ENCODE measurements at places on chromosomes 7 and 10.

GRCh38 chr7:50603287-50603686 is 38.1 kb upstream of the DDC start:
- no peak for DNase-seq

DNA sequence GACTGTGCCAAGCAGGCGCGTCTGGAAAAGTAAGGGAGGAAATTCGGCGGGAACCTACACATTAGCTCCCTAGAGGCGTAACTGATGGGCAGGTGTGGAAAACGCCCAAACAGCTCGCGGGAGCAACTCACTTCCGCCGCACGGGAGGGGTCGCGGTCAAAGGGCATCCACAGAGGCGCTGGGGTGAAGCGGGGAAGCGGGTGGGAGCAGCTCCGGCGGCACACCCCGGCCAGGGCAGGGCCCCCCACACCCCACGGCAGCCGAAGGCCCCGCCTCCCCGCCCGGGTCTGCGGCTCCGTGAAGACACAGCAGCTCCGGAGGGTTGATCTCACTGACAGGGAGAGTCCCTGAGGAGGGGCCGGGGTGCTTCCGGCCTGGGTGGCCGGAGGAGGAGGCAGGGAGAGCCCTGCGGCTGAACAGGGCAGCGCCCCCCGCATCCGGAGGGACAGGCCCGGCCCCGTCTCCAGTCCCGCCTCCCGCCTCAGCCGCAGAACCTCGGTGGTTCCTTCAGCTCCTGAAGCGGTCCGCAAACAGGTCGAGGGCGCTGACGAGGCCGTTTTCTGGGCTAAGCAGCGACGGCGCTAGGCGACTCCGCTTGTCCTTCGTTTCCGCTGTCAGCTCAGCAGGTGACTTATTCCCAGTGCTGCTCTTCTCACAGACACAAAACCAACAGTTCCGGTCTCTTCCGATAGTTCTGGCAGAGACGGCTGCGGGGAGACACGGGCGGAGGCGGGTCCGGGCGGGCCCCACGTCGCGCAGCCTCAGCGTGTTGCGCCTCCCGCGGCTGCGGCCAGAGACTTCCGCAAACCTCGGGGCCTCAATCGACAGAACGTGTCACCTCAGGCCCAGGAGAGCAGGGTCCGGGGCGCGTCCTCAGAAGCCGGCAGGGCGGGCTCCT is 276.1 kb downstream of the DNAJB6 start:
- no peak for DNase-seq

GRCh38 chr7:133563251-133563650 is 310.4 kb downstream of the EXOC4 start:
- no peak for DNase-seq

DNA sequence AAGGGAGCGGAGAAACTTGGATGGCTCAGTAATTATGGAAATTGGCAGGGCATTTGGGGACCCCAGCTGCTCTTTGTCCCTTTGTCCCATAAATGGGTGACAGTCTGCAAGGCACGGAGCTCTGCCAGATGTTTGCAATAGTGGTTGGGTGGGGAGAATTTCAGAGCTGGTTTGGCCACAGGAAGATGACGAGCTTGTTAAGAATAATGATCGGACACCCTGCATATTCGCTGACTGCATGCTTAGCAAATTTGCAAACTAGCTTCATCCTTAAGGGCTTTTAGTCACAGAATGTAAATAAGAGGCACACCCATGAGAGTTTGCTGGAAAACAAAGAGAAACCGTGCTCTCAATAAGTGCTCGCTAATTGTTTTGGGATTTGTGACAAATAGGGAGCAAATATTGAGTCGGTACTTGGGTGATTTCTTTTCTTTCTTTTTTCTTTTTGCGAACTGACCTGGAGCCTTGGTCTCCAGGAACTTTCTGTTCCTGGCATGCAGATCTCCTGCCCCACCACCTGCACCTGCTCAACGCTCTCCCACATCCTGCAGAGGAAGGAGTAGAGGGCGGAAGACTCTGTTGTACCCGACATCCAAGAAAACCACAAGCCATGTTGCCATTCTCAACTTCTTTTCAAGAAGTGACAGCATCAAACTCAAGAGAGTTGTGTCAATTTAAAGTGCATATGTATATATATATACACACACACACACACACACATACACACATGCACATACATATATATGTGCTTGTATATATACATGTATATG is 238.9 kb downstream of the CAMK1D start:
- no peak for DNase-seq

DNA sequence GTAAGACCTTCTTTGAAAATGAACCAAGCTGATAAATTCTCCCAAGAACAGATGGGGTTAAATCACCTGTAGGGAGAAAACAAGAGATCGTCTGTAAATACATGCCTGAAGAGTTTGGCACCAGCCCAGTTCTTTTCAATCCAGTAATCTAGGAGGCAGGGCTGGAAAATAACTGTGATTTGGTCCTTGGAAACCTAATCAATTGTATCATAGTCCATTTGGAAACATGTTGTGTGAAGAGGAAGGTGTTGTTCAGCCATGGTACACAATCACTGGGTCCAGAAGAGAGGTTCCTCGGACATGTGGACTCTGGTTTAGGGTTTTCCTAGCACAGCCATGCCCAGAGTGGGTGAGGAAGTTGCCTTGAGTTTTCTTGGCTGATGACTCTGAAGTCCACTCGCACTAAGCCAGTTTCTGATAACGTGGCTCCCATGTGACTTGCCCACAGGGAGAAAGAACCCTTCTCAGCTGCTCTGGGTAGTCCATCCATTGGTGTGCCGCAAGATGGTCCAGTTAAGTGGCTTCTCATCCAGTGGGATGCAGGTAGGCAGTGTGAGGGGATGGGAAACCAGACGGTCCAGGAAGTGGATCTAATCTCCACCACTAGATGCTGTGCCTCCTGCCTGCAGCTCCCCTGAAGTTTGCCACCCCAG is 5.1 kb downstream of the BLNK start:
- DNase-seq = no peak

GRCh38 chr7:136976504-136977251 is 108.2 kb downstream of the CHRM2 start:
- DNase-seq = no peak

DNA sequence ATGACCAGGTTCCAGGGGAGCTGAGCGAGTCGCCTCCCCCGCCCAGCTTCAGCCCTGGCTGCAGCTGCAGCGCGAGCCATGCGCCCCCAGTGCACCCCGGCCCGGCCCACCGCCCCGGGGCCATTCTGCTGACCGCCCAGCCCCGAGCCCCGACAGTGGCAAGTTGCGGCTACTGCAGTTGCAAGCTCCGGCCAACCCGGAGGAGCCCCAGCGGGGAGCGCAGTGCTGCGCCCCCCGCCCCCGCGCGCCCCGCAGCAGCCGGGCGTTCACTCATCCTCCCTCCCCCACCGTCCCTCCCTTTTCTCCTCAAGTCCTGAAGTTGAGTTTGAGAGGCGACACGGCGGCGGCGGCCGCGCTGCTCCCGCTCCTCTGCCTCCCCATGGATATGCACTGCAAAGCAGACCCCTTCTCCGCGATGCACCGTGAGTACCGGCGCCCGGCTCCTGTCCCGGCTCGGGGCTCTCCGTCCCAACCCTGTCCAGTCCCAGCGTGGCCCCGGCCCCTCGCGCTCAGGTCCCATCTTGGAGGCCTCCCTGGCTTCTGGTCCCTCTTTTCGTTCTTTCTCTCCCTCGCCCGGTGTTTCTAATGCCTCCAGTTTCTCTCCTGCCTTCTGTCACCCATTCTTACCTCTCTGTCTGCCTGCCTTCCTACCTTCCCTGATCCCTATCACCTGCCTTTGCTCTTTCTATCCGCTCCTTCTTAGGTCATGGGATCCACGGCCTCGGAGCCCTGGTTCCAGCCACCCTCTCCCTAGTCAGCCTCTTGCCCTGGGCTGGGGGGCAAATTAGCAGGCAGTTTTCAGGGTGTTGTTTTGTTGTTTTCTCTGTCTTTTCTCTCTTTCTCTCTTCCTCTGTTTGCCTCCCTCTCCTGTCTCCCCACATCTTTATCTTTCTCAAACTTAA is 751 bp downstream of the PAX2 start:
- no peak for DNase-seq

GRCh38 chr10:11910102-11910501 is 86.9 kb downstream of the PROSER2 start:
- no peak for DNase-seq

- no peak for DNase-seq
Observed at GRCh38 chr10:97810446-97810845, 38.6 kb upstream of the SFRP5 start.

DNA sequence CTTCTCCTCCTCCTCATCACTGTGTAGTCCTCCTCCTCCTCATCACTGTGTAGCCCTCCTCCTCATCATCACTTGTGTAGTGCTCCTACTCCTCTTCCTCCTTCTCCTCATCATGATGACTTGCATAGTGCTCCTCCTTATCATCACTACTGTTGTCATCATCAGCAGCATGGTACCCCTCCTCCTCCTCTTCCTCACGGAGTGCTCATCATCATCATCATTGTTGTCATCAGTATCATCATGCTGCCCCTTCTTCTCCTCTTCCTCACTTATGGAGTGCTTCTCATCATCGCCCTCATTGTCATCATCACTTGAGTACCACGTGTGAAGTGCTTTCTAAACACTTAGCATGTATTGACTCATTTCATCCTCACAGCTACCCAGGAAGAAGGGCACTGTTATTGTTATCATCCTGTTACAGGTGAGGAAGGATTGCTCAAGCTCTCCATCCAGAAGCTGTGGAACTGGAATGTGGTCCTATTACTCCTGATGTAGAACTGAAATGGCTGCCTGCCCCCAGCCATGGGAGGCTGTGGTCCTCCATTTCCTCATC is 122.8 kb upstream of the SHH start:
- DNase-seq = no peak

- no peak for DNase-seq
Observed at GRCh38 chr7:116018731-116019130, 11.8 kb downstream of the TFEC start.

GRCh38 chr7:80699721-80700256 is 61.3 kb downstream of the CD36 start:
- DNase-seq = no peak

GRCh38 chr7:155482511-155483183 is 24.7 kb downstream of the EN2 start:
- no peak for DNase-seq

DNA sequence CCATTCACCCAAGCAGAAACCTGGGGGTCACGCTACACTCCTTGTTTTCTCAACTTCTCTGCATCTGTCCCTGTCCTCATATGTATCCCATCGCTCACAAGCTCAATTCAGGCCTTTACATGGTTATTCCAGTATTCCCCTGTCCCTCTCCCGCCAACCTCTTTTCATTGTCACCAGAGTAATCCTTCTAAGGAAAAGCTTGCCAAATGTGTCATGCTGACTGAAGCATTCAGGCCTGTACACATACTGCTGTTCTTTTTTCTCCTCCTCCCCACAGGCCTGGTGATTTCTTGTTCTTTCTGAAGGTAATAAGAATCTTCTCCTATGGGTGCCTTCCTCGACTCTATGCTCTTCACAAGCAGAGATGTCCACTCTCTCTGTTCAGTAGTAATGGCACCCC is 282.2 kb downstream of the PHTF2 start:
- DNase-seq = no peak

- no peak for DNase-seq
Observed at GRCh38 chr7:93115796-93116195, 2.0 kb downstream of the SAMD9 start.

GRCh38 chr7:43869867-43870240 is 537 bp upstream of the MRPS24 start:
- DNase-seq = peak; percentile 68

GRCh38 chr7:77993838-77994237 is 195.3 kb downstream of the PHTF2 start:
- no peak for DNase-seq

DNA sequence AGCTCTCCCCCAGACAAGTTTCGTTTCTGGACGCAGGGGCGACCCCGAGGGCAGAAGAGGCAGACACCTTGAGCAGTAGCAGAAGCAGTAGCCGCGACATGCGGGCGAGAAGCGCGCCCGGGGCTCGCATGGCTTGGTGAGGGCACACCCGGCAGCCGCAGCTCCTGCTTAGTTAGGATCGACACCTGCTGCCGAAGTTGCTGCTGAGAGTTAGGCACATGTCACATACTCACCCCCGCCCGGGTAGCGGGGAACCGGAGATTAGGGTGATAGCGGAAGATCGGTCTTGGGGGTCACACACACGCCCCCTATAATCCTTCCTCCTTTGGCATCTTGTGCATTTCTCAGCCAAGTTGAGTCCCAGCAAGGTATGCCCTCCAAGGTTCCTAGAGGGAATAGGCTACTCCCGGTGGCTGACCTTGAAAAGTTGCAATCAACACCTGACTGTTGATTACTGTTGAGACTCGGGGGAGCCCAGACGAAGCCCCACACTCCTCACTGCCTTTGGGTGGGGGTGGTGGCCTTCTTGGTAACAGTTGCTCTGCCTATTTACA is 668 bp downstream of the GPR37 start:
- DNase-seq = no peak

DNA sequence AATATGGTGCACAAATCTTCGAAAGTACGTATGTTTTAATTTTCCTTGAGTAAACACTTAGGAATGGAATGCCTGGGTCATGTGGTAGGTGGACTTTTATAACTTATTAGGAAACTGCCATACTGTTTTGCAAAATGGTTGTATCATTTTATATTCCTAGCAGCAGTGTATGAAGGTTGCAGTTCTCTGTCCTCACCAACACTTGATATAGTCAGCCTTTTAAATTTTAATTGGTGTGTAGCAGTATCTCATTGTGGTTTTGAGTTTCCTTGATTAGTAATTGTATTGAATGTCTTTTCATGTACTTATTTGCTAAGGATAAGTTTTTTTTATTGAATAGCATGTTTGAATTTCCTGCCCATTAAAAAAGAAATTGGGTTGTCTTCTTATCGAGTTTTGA is 926 bp upstream of the PCBD1 start:
- DNase-seq = no peak

DNA sequence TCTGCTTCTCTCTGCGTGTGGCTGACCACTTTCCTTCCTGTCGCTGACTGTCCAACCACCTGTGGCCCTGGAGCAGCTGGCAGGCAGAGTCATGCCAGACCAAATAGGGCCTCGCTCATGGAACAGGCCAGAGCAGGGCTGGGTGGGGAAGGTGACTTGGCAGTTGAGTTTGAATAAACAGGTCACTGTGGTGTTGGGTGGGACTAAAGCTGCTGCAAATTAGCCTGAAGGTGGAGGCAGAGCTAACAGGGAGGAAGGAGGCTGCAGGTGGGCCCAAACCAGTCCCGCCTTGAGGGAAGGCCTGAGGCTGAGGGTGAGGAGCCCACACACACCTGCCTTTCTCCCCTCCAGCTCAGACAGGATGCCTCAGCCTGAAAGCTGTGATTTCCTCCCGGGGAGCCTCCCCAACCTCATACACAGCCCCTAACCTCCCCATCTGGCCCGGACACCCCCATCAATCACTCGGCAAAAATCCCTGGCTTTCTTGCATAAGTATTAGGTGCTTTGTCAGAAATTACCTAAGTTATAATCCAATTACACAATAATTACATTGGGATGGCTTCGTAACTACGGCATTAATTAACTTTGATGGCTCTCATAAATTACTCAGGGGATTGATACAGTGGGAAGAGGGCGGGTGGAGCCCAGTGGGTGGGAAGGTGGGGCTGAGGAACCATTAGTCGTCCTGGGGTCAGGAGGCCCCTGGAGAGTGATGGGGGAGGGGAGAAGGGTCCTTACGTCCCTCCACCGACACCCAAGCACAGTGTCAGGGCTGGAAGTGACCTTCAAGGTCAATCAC is 97.7 kb upstream of the PCBD1 start:
- no peak for DNase-seq

All from uterus (tissue), 4 donors.